T follicular helper cell (primary cell): ENCODE measurements at places on chromosomes 1 and 21.

DNA sequence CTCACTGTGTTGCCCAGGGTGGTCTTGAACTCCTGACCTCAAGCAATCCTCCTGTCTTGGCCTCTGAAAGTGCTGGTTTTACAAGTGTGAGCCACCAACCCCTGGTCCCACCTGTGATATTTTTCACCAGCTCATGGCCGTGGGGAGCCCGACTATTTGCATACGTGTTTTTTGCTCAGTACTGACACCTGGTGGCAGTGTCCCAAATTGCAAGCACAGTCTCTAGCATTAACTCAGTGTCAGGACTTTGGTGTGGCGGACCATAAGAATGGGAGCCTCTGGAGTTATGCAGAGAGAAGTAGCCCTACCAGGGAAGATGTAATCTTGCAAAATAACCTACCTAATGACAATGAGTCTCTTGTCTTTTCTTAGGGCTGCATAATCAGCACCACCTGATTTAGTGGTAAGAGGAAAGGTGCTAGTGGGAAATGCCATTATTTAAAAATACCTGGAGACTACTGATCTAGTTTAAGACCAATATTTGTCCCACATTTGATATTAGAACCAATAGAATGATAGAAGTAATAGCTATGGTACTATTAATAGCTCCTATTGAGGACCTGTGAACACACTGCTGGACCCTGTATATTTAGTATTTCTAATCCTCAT, 305.4 kb downstream of the DISC1 start:
- peak; percentile 4 for DNase-seq

GRCh38 chr1:227120826-227121225, 180.7 kb downstream of the COQ8A start:
- DNase-seq, result no peak

DNA sequence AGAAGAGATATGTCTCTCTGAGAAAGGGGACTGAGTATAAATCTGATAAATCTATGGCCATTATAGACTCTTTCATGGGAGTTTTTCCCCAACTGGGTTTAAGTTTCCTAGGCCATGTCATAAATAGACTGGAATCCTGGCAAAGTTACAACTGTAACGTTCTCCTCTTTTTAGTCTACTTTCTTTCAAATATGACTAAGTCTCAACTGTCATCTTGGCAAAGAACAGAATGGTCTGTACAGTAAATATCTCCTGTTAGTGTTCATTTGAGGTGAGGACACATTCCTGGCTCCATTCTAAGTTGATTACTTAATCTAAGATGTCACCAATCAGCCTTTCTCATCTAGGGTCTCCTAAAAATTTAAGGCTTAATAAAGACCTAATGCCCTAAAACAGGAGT, 300.5 kb downstream of the BRINP2 start:
- DNase-seq, result no peak

- DNase-seq, result no peak
Observed at GRCh38 chr1:52225174-52225573, 83.3 kb downstream of the ZFYVE9 start.

DNA sequence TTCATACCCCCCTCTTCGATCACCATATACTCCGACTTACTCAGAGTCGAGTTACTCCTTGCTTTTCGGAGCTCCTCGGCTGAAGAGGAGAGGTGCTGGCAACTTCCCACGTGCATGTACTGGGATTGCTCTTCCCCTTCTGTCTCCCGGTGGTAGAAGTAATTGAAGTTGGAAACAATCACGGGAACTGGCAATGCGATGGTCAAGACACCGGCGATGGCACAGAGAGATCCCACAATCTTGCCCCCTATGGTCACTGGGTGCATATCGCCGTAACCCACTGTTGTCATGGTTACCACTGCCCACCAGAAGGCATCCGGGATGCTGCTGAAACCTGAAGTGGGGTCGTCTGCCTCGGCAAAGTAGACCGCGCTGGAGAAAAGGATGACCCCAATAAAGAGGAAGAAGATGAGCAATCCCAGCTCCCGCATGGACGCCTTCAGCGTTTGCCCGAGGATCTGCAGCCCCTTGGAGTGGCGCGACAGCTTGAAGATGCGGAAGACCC, 1.5 kb downstream of the KCNA3 start:
- peak; percentile 6 for DNase-seq

DNA sequence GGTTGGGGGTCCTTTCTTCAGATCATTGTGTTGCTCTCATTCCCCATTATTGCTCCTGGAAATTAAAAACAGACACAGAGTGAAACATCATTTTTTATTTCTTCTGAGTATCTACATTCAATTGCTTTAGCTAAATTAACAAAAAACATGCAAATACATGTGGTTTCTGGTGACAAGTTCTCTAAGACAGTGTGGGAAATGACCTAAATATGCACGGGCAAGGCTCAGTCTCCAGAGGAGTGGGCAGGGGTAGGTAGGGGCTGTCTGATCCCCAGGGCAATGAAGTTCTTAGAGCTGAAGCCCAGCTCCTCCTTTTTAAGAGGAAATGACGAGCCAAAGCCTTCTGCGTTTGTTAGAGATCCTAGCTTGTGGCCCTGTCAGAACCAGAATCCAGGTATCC, 4.5 kb downstream of the LEFTY2 start:
- no peak for DNase-seq

DNA sequence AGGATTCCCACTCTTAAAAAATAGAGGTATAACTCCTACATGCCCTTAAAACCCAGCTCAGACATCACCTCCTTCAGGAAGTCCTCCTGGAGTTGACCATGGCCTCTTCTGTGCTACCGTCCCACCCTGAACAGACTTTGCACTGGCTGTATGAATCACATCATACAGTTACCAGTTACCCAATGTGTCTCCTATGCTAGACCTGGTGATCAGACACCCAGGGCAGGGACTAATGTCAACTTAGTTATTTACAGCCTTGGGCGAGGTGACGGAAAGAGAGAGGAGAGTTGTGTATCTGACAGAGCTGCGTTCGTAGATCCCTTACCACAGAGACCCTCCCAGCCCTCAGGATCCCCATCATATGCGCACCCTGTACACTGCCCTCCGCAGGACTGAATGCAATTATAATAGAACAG, 72.7 kb downstream of the SLC66A1 start:
- no peak for DNase-seq

- DNase-seq, result peak; percentile 63
Observed at GRCh38 chr21:32412162-32413014, at the start of gene EVA1C. EVA1C (plus strand) TSS chr21:32412706; CDS start chr21:32412854, 148 bp downstream.

GRCh38 chr1:183588827-183589226, 1.4 kb downstream of the NCF2 start:
- DNase-seq, result no peak

GRCh38 chr1:16986962-16987361, 6.5 kb upstream of the MFAP2 start:
- no peak for DNase-seq

GRCh38 chr1:204513117-204513716, 3.0 kb upstream of the MDM4 start:
- DNase-seq, result peak; percentile 51

GRCh38 chr1:205988585-205988995, 14.6 kb downstream of the RAB7B start:
- DNase-seq, result no peak

GRCh38 chr1:52553362-52554266, 722 bp upstream of the TUT4 start:
- peak; percentile 85 for DNase-seq

GRCh38 chr1:204398197-204399125, 13.2 kb downstream of the PPP1R15B start:
- DNase-seq, result peak; percentile 39

DNA sequence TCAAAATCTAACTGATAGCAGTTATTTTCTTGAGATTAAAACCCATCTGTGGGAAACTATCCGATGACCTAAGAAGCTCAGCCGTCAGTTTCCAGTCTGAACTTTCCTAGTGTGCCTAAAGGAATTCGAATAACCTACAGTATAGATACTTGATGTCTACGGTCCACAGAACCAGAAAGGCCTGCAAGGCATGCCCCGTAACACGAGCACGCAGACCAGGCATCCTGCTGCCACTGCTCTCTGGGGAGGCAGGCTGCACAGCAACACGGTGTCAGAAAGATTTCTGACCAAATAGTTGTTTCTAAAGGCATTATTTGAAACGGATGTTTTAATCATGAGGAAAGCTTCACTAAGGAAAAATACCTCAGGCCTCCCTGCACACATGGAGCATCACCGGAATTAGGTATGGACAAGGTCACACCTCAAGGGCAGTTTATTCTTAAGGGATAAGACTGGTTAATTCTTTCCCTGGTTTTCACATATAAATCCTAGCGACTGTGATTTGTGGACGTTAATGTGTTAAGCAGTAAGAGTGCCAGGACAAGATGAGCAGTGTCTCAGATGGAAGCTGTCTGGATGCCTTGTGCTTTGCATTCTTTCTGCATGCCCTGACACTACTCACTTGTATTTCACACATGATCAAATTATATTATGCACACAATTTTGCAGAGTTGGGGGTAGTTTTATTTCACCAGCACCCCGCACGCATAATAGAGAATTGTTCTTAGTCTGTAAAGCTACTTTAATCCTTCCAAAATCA, 49.0 kb upstream of the NADK start:
- no peak for DNase-seq

DNA sequence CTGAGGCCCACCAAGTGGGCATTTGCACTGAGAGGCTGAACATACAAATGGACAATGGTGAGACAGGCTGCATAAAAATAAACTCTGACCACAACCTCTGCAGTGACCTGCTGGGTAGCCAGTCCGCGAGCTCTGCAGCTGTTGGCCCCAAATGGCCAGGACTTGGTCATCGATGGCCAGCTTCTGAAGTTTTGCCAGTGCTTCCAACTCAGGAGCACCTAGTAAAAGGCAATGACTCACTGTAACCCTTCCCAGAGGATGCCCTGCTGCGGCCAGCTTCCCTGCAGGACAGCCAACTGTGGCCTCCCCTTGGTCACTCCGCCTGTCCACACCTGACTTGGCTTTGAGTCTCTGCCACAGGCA, 185.4 kb downstream of the DYRK1A start:
- DNase-seq, result no peak

- no peak for DNase-seq
Observed at GRCh38 chr1:54499097-54499359, 49.0 kb upstream of the ACOT11 start.

DNA sequence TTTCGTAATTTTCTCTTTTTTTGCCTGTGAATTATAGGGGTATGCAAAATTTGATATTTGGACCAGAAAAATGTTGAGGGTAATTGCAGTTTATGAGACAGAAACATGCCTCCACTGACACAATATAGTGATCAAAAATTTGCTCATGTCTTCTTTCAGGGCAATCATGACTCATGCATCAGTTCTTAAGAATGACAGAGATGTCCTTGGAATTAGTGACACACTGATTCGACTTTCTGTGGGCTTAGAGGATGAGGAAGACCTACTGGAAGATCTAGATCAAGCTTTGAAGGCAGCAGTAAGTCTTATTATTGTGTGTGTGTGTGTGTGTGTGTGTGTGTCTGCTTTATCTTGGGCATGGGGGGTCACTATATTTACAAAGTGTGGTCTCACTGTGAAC, 27.5 kb downstream of the CTH start:
- no peak for DNase-seq

- no peak for DNase-seq
Observed at GRCh38 chr1:15176898-15177665, 23.5 kb downstream of the TMEM51 start.

- DNase-seq, result no peak
Observed at GRCh38 chr1:51433269-51433971, 85.6 kb downstream of the EPS15 start.

- DNase-seq, result no peak
Observed at GRCh38 chr1:239718997-239719628, 332.7 kb downstream of the CHRM3 start.

DNA sequence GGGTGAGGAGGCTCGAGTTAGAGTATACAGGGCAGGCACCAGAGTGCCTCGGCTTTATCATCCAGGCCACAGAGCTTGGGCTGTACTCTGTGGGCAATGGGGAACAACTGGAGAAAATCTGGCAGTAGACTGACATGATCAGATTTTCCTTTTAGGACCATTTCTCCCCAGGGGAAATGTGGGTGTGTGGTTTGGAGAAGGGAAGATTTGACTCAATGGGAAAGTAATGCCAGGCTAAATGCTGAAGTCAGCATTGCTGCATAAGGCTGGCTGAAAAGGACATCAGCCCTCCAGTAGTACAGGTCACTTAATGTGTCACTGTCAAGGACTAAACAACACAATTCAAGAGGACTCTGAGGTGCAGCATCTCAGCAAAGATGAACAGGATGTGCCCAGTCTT, 5.0 kb downstream of the FYB2 start:
- no peak for DNase-seq

DNA sequence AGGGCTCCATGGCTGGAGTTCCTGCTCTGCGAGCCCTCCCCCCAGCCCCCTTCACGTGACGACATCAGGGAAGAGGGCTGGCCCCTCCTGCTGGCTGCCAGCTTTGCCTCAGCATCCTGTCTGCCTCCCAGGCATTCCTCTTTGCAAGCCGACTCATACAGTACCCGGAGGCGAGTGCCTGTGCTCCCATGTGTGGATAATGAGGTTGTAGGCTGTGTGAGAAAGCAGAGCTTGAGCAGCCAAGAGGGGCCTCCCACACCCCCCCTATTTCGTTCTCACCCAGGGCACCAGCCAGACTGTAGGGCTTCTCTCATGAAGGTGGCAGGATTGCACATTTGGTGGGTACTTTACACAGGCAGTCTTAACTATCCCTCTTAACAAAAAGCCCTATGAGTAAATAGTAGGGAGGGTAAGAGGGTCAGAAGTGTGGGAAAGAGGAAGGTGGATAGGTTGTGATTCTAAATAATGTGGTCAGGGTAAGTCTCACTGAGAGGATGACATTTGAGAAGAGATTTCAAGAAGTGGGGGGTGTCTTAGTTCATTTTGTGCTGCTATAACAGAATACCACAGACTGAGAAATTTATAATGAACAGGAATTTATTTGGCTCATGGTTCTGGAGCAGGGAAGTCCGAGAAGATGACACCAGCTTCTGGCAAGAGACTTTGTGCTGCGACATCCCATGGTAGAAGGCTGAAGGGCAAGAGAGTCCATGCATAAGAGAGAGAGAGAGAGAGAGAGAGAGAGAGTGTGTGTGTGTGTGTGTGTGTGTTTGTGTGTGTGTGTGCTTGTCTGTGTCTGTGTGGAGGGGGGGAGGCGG, 113.5 kb downstream of the OMA1 start:
- DNase-seq, result no peak

DNA sequence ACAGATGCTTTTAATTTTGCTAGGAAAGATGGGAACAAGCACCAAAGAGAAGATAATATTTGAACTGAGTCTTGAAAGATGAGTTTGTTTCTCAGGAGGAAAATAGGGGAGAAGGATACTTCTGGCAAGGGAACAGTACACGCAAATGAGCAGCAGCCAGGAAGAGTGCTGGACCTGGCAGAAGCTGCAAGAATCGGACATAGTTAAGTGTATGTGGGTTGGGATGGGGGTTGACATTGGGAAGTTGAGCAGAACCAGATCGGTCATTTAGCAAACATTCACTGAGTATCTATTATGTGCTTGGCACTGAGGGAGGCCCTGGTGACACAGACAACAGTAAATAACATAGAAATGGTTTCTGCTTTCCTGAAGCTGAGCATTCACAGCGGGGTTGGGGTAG, 198.8 kb downstream of the PLPP3 start:
- DNase-seq, result no peak

DNA sequence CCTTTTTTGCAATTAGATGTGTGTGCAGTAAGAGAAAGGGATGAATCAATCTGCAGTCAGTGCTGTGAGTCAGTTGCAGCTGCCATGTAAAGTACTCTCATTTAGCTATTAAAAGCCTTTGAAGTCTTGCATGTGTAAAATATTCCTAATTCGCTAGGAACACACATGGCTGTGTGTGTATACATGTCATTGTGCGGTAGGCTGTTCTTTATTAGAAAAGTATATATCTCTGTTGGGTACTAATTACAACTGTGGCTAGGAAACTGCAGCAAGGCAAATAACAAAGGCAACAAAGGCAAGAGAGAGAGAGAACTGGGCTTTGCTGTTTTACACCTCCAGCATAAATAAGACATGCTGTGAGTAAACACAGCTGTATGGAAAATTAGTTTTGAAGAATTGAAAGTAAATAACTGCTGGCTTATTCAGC, 41.7 kb downstream of the EPB41 start:
- no peak for DNase-seq
